ENCODE measurements at places on chromosomes 4 and X. TPM values are rescaled to one million over a fixed set of nuclear protein-coding genes. Genes with fewer than 3 reads are reported as not detected.

DNA sequence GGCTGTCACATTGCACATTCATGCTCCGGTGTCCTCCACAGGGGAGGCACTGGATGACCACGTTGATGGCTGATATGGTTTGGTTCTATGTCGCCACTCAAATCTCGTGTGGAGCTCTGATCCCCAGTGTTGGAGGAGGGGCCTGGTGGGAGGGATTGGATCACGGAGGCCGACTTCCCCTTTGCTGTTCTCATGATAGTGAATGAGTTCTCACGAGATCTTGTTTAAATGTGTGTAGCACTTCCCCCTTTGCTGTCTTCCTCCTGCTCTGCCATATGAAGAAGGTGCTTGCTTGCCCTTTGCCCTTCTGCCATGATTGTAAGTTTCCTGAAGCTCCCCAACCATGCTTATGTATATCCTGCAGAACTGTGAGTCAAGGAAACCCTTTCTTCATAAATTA, 22.3 kb upstream of the NAT8L start:
- DNase-seq = no peak

DNA sequence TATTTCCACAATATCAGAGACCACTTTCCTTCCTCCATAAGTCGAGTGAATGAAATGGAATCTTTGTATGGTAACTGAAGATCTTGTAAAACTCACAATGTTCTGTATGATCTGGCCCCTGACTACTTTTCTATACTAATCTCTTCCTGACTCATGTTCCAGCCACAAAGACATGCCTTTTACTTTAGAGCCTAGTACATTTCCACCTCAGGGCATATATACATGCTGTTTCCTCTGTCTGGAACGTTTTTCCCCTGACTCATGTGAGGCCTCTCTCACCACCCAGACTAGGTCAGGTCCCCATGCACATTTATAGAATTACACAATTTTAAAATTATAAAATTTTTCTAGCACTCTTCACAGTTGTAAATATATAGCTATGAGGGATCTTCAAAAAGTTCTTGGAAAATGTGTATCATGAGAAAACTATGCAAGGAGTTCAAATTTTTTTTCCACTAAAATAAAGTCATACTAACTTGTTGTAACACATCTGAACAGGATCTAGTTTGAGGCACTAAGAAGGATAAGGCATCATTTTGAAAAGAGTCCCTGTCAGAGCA, 208.8 kb downstream of the SH2D1A start:
- no peak for DNase-seq

DNA sequence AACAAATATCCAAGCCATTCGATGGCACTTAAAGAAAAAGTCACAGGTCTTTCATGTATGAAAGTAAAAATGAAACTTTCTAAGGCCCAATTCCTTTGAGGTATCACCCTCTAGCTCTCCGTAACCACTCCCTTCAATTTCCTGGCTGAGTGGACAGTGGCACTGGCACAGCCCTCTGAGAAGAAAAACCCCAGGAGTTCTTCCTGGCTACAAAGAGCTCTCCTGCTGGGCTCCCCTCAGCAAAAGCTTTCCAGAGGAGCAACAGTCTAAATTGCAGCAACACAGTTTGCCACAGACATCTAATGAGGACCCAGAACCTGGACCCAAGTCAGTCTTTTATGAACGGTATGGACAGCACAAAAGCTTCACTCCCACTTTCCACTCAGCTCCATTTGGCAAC, 71.8 kb downstream of the FUNDC1 start:
- no peak for DNase-seq

GRCh38 chr4:1819284-1819683, 26.2 kb downstream of the FGFR3 start:
- DNase-seq = no peak

The OTUD5 gene
- 62.4 TPM for polyA plus RNA-seq

DNA sequence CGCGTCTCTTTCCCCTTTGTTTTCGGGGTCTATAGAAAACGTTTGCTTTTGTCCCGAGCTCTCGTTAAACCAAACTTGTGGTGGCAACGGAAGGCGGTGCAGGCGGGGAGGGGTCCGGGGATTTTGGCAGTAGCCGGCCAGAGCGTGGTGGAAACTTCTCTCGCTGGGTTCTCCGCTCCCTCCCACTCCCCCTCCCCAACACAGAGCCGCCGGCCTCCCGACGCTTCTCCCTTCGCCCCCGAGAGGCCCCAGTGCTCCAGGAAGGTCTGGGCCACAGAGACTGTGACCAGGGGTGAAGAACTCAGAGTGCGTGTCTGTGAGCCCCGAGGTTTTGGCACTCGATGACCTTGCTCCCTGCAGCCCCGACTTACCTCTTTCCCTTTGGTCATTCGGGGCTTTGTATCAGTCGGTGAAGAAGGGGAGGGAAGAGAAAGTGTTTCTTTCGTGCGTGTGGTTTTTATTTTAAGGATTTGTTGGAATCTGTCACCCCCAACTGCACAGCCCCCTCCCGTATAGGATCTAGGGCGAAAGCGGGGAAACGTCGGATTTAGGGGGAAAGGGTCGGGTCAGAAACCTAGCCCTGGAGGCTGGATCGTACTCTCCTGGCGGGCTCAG, 9.0 kb upstream of the BCOR start:
- DNase-seq = no peak

The MAGED4 gene
- polyA plus RNA-seq = 6.0 TPM

DNA sequence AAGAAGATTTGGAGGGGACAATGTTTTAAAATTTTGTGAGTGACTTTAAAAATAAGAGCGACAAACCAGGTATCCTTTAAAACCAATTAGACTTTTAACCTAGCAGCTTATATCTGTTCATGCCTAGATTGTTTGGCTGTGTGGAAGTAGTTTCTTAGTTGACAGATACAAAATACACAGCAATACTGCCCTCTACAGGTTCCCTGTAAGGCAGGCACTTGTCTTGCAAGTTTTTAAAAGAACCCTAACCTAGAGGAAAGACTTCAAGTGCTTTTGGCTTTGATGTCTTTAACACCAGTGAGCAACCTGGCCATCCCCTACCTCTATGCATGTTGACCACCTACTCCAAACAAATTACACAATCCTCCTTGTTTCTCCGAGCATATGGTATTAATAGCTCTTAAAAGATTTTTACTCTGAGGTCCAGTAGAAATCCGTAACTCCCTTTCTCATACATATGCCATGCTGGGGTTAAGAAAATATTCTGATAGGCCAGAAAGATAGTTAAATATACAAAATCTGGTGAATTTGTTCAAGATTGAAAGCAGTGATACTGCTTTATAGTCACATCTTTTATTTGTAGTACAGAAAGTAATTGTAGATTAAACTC, 273.0 kb downstream of the ARHGAP24 start:
- DNase-seq = peak; percentile 23

The FAM47E gene
- polyA plus RNA-seq = 2.8 TPM

The SHROOM4 gene
- polyA plus RNA-seq = 0.59 TPM

GRCh38 chr4:9964879-9965278, 56.4 kb downstream of the SLC2A9 start:
- no peak for DNase-seq

DNA sequence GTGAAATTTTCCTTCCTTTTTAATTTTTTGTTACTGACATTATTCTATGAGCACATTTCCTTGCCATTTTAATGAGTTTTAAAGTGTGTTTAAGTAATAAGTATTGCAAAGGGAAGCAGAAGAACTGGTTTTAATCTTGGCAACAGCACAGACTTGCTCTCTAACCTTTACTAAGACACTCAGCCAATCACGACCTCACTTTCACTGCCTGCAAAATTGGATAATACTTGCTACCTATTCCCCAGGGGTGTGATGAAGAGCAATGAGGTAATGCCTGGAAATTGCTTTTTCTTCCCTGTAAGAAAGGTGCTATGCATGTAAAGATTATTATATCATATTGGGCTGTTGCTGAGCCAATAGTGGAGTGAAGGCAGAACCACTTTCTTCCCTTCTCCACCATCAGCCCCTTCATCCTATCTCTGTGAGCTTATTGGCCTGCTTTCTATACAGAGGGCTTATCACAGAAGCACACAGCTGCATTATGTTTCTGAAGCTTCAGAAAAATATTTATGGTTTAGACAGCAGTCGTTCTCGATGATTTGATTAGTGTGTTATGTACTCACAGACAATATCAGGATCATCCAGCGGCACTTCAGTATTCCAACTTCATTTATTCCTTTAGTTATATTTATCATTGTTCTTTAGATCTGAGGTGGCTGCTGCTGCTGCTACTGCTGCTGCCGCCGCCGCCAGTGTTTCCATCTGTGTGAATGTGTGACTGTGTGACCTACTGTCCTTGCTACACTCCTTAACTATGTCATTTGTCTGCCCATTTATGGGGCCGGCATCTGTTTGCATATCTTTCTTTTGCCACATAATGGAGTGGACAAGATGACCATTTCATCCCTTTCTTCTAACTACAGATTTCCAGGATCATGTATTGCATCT, 255.1 kb downstream of the C4orf33 start:
- no peak for DNase-seq

All from thymus (tissue), 14 donors.